ENCODE measurements at places on chromosomes 5 and 9.

DNA sequence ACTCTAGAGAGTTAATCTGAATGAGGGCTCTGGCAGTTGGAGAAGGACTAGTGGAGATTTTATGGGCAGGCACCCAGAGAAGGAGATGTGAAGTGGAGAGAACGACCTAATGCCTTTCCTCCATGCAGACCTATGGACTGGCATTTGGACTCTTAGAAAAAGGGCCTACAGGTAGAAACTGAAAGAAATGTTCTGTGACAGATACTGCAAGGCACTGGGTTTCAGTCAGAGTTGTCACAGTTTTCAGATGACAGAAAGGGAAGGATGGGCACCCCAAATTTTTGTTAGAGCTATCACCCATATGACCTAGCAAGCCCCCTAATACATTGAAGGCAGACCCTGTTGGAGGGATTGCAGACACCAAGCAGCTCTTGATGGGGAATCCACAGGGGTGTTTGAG is 406.8 kb downstream of the CCDC171 start:
- DNase-seq = no peak

- no peak for DNase-seq
These were observed 81.1 kb downstream of the RMI1 start for GRCh38 chr9:84061613-84062193.

GRCh38 chr5:178235588-178235974 is 3.0 kb upstream of the PHYKPL start:
- DNase-seq = no peak

- no peak for DNase-seq
These were observed 16.2 kb downstream of the SLC6A3 start for GRCh38 chr5:1429066-1429465.

GRCh38 chr9:38213631-38214299 is 144.7 kb upstream of the SHB start:
- no peak for DNase-seq

GRCh38 chr5:173319646-173320045 is 8.6 kb downstream of the STC2 start:
- DNase-seq = no peak

- no peak for DNase-seq
These were observed 186.3 kb downstream of the TLE4 start for GRCh38 chr9:79757881-79758669.

DNA sequence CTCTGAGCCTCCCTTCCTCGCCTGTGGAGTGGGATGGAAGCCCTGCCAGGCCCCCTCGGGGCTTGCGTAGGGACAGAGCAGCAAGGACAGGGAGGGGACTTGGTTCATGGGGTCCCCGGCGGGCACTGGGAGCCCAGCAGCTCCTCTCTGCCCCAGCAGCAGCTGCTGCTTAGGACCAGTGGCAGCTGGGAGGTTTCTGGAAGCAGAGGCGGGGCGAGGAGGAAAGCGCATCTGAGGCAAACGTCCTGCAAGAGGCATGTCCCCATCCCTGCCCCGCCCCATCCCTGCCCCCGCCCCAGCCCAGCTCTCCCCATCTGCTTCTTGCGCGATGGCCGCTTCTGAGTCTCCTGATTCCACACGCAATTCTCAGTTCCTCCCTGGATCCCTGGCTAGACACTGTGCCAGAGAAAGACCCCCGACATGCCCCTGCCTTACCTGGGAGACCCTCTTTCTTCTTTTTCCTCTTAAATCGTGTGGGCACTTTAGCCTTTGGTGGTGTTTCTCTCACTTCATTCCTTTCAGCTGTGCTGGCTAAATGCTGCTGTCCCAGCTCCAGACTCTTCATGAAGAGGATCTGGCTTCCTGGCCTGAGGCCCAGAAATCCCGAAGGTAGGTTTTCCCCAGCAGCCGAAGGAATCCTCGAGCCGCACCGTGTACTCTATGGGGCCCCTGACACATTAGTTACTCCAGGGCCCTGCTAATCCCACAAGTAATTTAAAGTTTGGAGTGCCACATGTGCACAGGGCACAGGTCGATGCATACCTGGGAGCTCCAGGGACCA is 4.4 kb upstream of the OR2S2 start:
- DNase-seq = no peak

DNA sequence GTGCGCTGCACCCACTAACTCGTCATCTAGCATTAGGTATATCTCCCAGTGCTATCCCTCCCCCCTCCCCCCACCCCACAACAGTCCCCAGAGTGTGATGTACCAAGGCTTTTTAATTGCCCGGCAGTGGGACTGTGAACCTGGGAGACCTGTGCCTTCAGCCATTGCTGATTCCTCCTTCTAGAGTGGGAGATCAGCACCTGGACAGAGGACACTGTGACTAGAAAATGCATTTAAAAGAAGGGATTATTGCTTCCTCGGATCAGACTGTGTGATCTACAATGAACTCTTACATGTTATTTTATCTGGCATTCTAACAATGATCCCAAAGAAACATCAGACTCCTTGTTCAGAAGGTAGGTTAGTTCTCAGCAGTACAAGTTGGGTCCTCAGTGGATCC is 25.9 kb downstream of the CTSL start:
- DNase-seq = no peak

DNA sequence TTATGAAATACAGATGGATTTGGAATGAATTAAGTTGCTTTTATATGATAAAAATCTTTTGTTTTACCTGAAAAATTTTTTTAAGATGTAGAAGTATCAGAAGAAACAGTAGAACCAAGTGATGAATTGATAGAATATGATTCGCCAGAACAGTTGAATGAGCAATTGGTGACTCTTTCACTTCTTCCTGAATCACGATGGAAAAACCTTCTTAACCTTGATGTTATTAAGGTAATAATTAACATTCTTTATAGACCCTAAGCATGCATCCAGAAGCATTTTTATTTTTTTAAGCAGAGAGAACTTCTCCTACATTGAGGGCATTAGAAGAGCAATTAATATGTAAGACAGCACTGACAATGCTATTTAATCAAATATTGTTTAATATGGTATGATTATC is 28.8 kb downstream of the WDR36 start:
- no peak for DNase-seq

DNA sequence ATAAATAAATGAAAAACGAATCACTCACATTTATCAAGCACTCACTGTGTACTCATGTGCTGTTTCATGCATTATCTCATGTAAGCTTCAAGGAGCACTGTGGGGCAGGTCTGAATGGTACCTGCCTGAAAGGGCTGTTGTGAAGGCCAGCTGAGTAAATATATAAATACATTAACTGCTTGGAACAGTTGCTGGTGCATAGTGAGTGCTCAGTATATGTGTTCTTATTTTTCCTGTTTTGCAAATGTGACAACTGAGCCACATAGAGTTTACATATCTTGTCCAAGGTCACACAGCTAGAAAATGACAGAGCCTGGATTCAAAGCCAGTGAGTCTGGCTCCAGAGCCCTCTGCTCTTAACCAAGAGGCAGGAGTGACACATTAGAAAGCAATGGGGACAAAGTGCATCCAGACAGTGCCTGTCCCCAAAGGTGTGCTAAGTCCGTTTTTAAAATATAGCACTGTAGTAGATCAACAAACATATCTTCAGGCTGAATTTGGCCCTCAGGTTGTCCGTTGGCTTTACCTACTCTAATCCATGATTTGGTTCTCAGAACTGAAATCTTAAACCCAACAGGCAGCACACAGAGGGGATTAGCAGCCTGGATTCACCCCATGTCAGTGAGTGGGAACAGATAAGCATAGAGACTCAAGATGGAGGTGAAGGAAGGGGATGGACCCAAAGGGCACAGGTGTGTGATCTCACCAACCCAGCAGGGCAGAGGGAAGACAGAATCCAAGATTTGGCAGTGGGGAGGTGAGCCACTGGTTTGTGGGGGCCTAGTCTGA is 70.8 kb downstream of the WWC1 start:
- no peak for DNase-seq

- no peak for DNase-seq
These were observed 759.3 kb upstream of the TYRP1 start for GRCh38 chr9:11933926-11934325.

DNA sequence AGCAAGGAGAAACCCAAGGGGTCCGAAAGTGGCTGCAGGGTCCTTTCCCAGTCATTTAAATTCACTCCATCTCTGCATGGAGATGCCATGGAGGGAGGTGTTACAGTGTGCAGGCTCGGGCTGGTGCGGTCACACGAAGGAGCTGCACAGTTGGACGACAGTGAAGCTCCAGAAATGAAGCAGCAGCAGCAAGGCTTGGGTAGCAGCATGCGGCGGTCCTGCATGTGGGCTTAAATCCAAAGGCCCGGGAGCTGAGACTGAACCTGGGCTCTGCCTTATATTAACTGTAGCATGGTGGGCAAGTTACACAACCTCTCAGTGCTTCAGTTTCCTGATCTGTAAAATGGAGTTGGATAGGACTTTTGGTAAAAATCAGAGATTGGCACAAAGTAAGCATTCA is 51.4 kb downstream of the APBA1 start:
- no peak for DNase-seq

DNA sequence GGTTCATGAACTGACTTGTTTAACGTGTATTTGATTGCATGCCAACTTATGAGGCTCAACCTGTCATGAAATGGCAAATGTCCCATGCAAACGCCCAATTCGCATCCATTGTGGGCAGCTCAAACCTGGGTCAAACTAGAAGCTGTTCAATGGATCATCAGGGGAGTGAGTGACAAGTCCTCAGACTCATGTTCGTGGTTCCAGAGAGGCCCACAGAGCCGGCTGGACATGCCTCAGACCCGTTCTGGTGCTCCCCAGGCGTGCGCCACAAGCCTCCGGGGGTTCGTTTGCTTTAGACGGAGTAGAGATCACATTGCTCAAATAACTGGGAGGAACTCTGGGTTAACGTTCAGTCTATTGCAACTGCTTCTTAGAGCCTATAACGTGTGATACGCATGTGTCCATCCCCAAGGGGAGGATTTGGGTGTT is 15.0 kb downstream of the GFI1B start:
- DNase-seq = no peak

DNA sequence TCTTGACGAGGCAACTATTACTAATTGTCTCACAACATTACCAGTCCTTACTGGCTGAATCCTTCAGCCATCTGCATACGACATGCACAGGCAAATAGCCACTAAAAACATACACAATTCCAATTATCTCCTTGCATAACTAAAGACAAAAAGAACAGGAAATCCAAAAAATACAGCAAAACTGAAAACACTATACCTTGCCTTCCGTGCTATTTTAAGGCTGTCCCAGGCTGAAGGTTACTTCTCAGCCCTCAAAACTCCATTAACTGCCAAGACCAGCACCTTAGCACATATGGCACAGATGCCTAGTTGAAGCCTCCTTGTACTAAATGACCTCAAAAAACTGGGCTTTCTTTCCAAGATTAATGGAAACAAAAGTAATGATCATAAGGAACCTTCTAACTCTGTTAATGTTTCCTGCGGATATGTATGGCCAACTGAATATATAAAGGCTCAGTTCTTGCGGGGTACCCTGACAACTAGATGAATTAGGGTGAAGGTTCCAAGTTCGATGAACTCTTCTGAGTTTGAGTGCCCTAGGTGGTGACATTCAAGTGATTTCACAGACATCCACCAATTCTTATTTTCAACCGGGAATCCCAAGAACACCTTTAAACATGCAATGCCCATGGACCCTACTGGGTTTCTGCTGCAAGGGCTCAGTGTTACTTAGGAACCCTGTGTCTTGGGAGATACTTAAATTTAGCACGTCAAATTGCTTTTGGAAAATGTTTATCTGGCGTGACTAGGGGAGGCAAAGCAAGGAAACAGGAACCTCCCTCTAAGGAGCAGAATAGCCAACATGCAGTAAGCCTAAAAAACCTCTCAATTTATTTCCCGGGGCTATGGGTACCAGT is 455.3 kb downstream of the RAB3C start:
- DNase-seq = no peak

DNA sequence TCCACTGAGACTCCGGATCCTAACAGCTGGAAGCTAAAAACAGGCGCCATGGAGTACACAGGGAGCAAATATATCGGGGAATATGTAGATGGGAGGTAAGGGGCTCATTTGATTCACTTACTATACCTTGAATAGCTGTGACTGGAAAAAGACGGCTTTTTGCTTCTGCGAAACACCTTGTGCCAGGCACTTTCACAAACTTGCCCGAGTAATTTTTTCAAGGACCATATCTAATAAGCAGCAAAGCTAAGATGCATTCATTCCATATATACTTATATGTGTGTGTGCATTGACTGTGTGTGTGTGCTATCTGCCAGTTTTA is 178 bp downstream of the MORN5 start:
- DNase-seq = no peak

DNA sequence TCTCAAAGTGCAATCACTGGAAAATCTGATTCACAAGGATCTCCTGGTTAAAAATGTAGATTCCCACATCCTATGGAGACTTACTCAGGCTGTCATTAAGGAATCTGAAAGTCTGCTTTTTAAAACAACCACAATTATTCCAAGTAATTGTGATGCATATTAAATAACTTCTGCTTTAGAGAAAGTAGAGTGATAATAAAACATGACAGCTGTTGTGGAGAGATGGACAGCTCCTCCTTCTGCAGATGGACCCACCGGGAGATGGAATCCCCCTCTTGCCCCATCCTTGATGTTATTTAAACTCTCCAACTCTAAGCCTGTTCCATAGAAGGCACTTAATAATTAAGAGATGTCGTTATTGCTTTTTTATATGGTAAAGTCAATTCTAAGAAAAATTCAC is 802.2 kb downstream of the CDH12 start:
- no peak for DNase-seq

GRCh38 chr9:91889161-91889911 is 60.7 kb downstream of the ROR2 start:
- DNase-seq = no peak

DNA sequence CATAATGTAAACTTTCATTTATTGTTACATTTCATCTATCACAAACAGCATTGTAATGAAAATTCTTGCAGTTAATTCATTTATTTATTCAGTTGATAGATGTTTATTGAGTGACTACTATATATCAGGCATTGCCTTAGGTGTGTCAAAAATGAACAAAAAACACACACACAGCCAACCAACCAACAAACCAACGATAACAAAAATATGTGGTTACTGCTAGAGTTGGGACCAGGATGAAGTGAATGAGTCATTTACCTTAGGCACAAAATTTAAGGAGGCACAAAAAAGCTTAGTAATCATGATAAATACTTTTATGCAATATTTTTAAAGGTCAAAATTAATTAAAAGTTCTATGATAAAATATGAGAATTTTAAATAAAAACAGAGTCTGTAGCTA is 223.4 kb downstream of the CSNK1G3 start:
- DNase-seq = no peak

GRCh38 chr9:122228191-122228567 is 578 bp downstream of the LHX6 start:
- DNase-seq = no peak

GRCh38 chr5:1165864-1166263 is 35.5 kb upstream of the SLC6A19 start:
- no peak for DNase-seq

GRCh38 chr5:72596956-72597355 is 89.7 kb upstream of the ZNF366 start:
- DNase-seq = no peak

- DNase-seq = no peak
These were observed 91.6 kb downstream of the CARTPT start for GRCh38 chr5:71810471-71811195.

GRCh38 chr9:93955111-93955980 is at the start of gene BARX1:
Gene BARX1, minus strand, starts transcription at chr9:93955355. Its CDS starts 209 bp downstream, at chr9:93955146.
- DNase-seq = no peak

GRCh38 chr5:146327257-146327870 is 11.3 kb upstream of the POU4F3 start:
- no peak for DNase-seq

Measured in anterior cingulate cortex (tissue), 58 donors.